Activated CD4-positive, alpha-beta T cell treated with anti-CD3 and anti-CD28 coated beads, Interleukin-2, amount 50 U/mL, for 1 hour (primary cell): ENCODE measurements at places on chromosomes 13 and 19.

GRCh38 chr19:40139533-40140287 is 49.0 kb upstream of the ZNF780A start:
- no peak for DNase-seq

GRCh38 chr13:112160558-112160957 is 93.6 kb downstream of the SOX1 start:
- no peak for DNase-seq

- no peak for DNase-seq
These were observed 130.9 kb downstream of the DPF1 start for GRCh38 chr19:38093154-38093553.

DNA sequence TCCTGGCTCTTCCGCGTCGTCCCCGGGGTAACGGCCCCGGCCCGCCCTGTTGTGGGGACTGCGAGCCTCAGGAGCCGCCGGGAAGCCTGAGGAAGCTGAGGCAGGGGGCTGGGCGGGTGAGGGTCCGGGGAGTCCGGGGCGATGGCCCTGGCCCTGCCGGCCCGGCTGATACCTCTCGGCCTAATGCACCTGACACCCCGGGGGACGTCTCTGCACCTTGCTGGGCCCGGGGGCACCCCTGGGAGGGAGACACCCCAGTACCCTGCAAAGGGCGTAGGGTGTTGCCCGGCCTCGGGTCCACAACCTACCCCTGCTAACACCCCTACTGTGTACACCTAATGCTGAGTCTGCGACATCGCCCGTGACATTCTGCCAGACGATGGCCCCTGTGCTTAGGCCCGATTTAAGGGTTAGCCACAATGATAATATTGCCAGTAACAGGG is 410 bp downstream of the PIN1 start:
- DNase-seq = peak; percentile 10

DNA sequence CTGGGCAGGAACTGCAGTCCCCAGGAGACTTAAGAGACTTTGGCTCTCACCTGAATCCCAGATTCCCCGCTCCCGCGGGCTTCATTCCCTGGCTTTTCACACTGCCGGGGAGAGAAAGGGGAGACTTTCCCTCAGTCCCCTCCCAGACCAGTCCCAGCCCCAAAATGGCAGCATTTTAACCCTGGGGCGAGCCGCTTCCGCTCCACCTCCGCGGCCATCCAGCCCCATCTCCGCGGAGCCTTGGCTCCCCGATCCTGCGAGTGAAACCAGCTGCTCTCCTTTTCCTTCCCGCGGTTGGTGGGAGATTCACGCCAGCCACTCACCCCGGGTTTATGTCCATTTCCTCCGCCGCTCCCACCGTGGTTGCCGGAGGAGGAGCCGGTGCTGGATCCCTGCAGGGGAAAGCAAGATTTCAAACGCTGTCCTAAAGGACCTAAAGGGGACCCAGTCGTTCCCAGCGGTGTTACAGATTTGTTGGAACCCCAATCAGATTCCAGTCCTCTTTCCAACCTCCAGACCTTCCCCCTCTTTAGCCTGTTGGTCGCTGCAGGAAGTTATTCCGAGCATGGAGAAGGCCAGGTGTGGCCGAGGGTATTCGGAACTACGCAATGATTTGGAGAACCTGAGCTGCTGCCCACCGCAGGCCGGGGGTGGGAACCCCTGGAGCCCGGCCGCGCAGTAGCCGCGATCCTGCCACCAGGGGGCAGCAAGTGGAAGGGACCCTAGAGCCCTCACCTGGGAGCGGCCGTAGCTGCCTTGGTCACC is 3.4 kb downstream of the DMKN start:
- peak; percentile 70 for DNase-seq

GRCh38 chr19:19610376-19611202 is 7.9 kb downstream of the PBX4 start:
- DNase-seq = no peak

- no peak for DNase-seq
These were observed 68.2 kb downstream of the LATS2 start for GRCh38 chr13:20993211-20993610.

DNA sequence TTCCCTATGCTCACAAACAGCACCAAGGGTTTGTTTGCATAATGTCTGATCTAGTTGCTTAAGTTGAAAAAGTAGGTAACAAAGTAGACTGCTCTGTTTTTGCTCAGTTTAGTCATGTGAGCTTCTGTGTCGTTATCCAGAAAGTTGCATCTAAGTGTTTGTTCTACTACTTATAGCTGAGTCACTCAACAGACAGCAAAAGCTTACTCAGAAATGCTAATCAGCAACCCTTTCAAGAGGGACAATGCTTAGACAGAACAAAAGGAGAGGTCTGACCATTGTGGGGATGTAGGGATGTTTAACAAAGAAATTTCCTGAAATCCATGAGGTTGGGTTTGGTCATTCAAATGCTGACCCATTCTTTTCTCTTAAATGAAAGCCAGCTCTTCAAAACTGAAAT is 106.4 kb downstream of the ATP8A2 start:
- no peak for DNase-seq

DNA sequence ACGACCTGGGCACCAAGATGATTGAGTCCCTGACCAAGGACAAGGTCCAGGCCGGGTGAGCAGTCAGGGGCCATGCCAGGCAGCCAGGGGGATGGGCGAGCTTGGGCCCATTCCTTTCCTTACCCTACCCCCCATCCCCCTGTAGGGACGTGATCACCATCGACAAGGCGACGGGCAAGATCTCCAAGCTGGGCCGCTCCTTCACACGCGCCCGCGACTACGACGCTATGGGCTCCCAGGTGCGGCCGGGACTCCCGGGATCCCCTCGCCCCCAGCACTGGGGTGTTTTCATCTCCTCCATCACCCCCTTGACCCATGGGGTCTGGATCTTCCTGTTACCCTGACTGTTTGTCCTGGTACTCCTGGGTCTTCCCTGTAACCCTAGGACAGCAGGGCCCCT is 7.1 kb downstream of the LHB start:
- no peak for DNase-seq

DNA sequence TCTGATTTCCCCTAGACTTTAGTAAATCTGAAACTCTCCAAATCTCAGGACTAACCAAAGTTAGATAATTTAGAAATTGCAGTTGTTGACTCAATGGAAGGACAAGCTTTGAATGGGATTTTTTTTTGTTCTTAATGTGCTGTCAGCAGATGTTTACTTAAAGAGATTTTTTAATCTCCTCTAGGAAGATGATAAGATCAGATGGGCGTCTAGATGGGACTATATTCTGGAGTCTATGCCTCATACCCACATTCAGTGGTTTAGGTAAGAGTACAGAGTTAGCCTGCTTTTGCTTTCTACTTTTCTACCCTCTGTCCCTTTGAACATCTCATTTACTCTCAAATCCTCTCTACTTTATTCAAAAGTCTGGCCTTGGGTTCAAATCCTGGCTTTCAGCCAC is 39.3 kb downstream of the TM9SF2 start:
- DNase-seq = no peak

DNA sequence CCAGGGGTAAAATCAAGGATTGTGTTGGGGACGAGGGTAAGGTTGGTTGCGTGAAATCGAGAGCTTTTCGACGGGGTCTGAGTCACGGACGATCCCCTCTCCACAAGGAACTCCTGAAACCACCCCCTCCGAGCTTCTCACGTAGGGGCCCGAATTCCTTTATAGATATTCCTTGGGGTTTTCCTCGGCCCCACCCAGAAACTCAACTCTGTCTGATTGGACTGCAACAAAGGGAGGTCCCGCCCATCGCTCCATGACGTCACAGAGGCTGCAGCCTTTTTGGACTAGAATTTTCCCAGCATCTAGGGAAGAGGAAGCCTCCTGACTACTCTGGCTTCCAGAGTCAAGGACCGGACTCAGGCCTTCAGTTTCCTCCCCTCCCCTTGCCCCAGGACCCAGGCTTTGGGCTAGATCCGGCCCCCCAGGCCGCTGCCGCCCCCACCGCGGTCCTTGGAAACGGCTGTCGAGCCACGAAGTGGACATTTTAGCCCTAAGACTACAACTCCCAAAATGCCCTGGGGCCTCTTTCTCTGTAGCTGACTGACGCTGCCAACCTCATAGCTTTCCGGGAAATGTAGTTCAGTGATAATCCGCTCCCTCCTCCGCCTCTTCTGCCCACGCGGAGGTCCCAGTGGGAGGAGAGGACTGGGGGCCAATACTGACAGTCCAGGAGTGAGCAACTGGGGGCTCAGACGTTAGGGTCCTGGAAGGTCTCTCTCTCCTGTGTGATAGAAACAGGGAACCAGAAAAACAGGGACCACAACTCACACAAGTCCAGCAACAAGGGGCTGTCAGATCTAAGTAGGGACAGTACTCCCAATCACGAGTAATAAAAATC is at the start of gene IZUMO1:
TSS of gene IZUMO1 (minus strand) at position 172 of the 838 bp plus-strand sequence. CDS start 1,050 bp downstream, outside the sequence.
- DNase-seq = peak; percentile 33

GRCh38 chr19:41416194-41416674 is 10.9 kb downstream of the B3GNT8 start:
- DNase-seq = no peak

DNA sequence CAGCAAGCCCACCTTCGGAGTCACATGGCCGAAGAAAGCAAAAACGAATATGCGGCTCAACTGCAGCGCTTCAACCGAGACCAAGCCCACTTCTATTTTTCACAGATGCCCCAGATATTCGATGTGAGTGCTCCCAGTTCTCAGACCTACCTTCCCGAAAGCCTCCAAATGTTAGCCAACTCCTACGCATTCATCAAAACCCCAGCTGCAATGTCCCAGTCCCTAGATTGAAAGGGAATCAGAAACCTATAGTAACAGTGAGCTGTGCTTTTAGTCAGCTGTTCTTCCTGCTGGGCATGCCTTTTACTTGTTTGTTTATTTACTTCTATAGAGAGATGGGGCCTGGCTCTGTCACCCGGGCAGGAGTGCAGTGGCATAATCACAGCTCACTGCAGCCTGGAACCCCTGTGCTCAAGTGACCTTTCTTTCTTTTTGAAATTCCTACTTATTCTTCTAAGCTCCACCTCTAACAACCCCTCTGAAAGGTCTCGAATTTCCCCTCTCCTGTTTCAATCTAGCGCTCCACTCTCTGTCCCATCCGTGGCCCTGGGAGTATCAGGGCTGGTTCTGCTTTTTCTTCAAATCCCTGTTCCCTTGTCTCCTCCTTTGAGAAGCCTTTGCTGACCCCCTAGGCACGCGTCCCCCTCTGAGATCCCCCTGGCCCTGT is 4.4 kb downstream of the TRIP10 start:
- DNase-seq = no peak

GRCh38 chr13:50386541-50387050 is 371.4 kb downstream of the KCNRG start:
- no peak for DNase-seq

- DNase-seq = no peak
These were observed 16.2 kb downstream of the FCGBP start for GRCh38 chr19:39918183-39918651.

- DNase-seq = no peak
These were observed 108.7 kb upstream of the MBNL2 start for GRCh38 chr13:97113231-97114001.

DNA sequence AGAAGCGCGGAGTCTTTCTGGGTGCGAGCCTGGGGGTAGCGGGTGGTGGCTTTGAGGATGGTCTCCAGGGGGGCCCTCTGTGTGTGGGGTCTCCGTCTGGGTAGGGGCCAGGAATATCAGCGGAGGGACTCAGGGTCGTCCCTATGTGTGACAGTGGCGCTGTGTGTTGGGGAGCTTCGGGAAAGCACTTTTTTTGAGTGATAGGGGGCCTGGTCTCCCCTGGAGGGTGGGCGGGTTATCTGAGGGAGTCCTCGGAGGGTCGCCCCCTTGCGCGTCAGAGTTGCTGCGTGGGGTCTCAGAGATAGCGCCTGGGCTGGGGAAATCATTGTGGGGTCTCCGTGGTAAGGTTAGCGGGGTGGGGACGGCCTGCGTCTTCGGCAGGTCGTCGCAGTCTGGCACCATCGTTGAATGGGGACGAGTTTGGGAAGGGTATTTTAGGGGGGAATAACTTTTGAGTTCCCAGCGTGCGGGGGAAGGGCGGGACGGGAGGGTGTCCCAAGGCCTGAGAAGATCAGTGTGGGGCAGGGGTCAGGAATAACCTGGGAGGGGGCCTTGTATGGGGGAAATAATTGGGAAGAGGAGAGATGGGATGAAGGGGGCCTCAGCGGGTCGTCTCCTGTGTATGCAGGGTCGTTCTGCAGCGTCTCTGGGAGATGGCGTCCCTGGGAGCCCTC is 857 bp downstream of the IER2 start:
- peak; percentile 19 for DNase-seq

DNA sequence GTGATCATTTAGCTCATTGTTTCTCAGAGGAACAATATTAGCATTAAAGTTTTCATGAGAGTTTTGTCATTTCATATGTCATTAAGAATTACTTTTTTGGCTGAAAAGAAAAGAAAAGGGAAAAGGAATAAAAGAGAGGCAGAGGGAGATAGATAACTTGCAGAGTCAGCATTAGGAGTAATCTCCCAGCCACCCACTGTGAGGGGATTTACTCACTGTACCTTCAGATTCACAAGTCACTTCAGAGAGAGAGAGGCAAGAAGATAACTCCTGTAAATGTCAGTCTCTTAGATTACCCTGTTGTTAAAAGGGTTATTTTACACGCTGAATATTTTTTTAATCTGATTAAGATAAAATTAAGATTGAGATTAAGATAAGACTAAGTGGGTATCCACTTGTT is 125.2 kb downstream of the POU4F1 start:
- no peak for DNase-seq

DNA sequence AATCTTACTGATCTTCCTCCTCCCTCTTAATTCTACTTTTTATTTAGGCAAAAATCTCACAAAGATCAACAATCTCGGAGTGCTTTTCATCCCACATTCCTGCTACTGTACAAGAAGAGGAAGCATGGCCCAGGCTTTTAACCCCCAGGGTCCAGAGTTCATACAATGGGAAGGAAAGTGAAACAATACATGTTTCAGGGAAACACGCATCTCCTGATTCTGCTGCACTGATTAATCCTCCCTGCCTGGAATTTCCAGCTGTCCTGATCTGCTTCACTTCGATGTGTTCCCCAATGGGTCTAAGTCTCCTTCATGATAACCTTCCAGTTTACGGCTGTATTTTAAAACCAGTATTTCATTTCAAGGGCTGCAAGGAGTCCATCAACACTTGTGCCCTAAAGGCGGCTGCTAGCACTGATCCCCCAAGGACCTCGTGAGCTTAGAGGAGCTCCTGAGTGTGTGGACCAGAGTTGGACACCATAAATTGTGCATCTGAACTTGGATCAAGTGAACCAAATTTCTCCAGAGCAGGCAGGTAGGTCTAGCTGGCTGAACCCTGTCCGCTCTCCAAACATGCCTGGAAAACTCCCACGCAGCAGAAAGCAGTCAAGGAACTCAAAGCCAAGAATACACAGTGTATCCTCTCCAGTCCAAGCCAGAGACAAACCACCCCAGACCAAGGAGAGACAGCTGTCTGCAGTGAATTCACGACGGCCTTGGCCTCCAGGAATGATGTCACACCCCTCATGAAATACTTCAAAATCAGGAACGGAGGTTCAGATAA is 44.3 kb downstream of the COL4A1 start:
- DNase-seq = no peak
